ENCODE measurements at places on chromosomes 2 and 18.

- DNase-seq = no peak
Observed at GRCh38 chr2:100641125-100641435, 78.3 kb downstream of the PDCL3 start.

- no peak for DNase-seq
Observed at GRCh38 chr2:41935825-41936224, 112.0 kb upstream of the PKDCC start.

GRCh38 chr2:201201371-201201770 lies 18.4 kb downstream of the CASP10 start:
- DNase-seq = no peak

DNA sequence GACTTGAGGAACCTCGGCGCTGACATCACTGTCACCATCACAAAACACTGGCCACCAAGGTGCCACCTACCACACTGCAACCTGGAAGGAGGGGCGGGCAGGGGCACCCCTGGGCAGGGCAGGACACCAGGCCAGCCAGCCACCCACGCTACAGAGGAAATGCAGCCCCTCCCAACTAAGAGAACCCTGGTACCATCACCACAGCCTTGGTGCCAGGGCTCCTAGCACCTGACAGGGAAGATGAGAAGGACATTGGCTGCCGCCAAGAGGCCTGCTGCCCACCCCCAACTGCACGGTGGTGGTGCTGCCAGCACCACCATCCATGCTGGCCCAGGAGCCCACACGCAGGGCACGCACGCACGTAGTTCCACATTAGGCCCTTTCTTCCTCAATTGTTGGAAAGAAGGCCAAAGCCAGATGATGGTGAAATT lies 88.7 kb downstream of the HDAC4 start:
- DNase-seq = no peak

DNA sequence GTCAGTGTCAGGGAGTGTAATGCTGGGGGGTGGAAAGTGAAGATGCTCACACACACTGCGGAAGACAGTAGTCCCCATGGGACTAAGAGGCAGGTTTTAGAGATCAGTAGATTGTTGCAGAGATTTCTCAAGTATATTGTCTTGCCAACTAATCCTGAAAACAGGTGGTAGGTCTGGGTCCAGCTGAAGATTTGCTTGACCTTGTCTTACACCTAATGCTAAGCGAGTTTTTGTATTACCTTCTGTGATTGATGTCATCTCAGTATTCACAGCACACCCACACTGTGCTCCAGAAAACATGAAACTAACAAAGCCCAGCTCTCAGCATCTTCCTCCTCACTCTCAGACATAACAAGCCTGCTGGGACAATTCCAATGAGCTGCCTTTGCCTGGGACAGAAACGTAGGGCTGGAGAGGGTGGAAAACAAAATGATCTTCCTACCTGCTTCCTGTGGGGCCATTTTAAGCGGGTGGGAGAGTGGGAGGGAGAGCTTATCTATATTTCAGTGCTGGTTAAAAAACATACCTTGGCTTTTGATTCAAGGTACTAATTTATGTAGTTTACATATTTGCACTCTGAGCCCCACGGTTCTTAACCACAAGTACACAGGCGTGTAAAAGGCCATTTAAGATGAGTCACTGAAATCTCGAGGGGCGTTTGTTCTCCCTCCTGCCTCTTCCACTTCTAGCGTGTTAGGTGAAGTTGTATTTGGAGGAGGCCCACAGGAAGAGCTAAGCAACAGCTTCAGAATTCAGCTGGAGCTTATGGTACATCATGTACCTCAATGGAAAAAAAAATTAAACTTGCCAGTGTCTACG lies 23.1 kb upstream of the RBMS1 start:
- DNase-seq = peak; percentile 68

GRCh38 chr2:116810071-116810470 lies 1004.4 kb upstream of the DDX18 start:
- no peak for DNase-seq

DNA sequence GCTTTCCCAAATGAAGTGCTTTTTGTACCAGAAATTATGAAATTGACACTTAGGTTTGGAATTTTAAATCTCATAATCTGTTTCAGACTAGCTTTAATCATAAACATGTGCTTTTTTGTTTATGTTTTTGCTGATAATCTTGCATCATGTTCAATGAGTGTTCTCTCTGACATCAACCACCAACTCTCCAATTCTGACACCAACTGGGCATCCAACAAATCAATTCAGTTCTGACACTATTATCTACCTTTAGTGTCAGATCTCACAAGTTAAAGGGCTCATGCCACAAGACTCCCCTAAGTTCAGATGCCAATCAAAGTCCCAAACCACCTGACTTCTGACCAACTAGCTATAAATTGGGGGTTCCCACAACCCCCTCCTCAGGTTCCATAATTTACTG lies 19.6 kb downstream of the PELI1 start:
- DNase-seq = no peak

GRCh38 chr18:25826823-25827222 lies 263.6 kb downstream of the SS18 start:
- no peak for DNase-seq

- DNase-seq = no peak
Observed at GRCh38 chr2:57602733-57603132, 443.9 kb upstream of the VRK2 start.

- DNase-seq = no peak
Observed at GRCh38 chr18:13051950-13052349, 60.8 kb downstream of the CEP192 start.

DNA sequence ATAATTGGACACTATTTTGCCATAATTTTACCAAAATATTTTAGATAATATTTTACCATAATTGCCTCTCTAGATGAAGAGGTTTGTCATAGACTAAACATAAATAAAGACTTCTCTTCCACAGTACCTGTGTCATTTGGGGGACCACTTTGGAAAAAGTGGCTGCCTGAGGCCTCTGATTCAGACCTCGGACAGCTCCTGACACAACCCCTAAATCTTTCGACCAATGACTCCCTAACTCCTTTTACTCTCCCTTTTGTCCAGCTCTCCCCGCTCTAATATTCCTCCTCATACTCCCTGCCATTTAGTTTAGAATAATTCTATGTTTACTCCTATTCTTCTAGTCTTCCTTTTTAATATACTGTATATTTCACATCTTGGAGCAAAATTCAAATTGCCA lies 36.0 kb upstream of the UBE2E3 start:
- DNase-seq = no peak

DNA sequence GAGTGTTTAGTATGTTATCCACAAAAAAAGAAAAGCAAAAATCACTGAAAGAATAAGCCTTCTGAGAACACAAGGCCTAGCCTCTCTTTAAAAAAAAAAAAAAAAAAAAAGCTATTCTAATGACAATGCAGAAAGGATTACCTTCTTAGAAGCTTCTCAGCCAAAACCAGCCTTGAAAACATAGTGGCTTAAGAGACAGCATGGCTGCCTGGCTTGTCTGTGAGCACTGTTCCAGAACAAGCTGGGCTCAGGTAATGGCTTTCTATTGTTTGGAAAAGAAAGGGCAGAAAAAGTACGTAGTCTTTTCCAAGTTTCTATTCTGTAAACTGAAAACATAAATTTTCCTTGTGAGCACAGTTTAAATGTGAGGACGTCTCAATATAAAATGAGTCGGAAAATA lies 119.5 kb downstream of the MAP3K20 start:
- DNase-seq = no peak

GRCh38 chr18:79169958-79170555 lies 100.9 kb downstream of the ATP9B start:
- DNase-seq = peak; percentile 74

GRCh38 chr18:79496978-79497637 lies 101.4 kb downstream of the NFATC1 start:
- peak; percentile 68 for DNase-seq

DNA sequence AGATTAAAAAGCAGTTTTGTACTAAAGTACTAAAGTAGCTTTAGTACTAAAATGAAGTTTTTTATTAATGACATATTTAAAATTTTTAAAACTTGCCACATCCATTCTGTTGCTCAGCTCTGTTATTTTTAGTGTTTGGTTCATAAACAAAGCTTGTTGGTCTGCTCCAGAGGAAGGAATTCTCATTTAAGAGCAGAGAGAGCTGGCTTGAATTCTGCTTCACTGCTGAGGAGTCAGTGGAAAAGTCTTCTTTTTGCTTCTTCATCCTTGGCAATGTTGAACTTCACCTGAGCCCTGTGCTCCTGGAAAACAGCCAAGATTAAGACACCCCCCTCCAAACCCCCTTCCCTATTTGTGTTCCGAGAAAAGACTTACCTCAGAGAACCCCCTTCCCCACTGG lies 40.6 kb downstream of the TMEM87B start:
- no peak for DNase-seq

GRCh38 chr2:179741317-179741716 lies 120.1 kb downstream of the ZNF385B start:
- no peak for DNase-seq

DNA sequence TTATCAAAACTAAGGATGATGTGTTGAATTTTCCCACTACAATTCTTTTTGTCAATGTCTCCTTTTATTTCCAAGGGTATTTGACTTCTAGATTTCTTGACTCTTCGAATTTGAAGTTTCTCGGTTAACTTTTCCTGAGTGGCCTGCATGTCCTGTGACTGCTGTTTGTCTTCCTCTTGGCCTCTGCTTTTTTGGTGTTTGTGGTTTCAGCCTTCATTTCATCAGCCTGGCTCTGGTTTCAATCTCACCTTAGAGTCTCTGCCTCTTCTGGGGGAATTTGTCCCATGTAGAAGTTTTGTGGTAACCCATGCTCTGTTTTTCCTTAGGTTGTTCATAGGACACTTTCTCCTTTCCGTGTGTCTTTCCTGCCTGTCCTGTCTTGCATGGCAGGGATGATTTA lies 28.3 kb upstream of the SNED1 start:
- no peak for DNase-seq

DNA sequence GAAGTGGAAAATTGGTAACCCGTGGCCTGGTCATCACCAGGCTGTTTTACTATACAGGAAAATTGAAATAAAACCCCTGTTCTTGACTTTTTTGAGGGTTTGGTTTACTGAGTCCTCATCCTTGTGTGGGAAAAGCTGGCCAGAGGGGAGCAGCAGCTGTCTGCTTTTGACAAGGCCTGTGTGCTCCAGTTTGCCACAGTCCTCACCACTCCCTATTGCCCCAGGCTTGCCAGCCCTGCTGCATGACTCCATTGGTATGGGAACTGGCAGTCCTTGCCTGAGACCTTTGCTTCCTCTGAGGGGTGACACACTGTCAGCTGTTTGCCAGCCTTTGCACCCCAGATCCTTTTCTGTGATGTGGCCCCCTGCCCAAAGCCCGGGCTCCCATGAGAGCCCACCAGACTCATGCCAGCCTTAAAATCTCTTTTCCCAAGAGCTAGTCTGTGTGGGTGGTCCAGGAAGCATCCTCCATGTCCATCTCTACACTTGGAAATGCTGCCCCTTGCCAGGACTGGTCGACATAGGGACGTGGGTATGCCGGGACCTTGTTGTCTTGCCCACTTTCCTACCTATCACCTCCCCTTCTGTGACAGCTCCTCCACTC lies 39.0 kb downstream of the GLI2 start:
- DNase-seq = no peak

GRCh38 chr18:62324917-62325805 lies at the start of gene TNFRSF11A:
Gene TNFRSF11A (plus strand): TSS chr18:62325310. CDS start chr18:62325353, 43 bp downstream.
- no peak for DNase-seq

- DNase-seq = peak; percentile 84
Observed at GRCh38 chr2:107585851-107586250, 240.8 kb upstream of the RGPD4 start.
